Muscle of back (tissue), 13 donors: ENCODE measurements at places on chromosomes 3 and 15.
A peak's percentile ranks its signal among the peaks of the same experiment; 100 is the strongest.

- DNase-seq: no peak
Measured at GRCh38 chr15:48096813-48097212, 24.0 kb upstream of the SLC24A5 start.

DNA sequence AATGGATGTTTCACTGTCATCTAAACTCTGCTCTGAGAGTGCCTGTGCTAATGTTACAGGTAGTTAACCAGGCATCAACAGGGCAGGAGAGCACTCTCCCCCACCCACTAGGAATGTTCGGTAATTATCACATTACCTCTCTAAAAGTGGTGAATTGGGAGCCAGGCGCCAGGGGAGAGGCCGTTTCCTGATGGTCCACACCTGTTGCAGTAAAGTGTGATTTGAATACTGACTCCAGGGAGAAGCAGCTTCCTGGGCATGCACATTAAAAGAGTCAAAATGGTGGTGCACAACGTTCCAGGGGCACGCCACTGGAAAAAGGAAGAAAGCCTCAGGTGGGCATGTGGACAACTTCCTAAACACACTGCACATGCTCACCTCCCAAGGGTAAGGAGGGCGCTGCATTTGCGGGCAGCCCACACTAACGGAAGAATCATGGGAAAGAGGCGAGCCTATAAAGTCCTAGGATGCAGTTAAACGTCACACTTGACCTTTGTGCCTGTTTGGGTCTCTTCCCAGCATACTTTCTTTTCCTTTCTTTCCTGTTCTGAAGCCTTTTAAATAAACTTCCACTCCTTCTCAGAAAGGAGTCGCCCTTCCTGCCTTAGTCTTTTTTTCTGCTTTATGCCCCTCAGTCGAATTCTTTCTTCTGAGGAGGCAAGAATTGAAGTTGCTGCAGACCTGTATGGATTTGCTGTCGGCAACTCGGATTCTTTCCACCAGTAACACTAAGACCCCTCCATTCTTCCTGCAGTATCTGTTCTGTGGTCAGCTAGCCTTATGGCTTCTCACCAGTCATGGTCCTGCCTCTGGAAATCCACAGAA is 28.9 kb upstream of the GPD1L start:
- DNase-seq: no peak

GRCh38 chr3:20849975-20850374 is 664.0 kb upstream of the SGO1 start:
- DNase-seq: no peak

GRCh38 chr3:54223063-54223462 is 100.7 kb downstream of the CACNA2D3 start:
- DNase-seq: no peak

GRCh38 chr3:149466192-149466591 is 8.3 kb upstream of the TM4SF4 start:
- no peak for DNase-seq

- no peak for DNase-seq
Measured at GRCh38 chr15:77992356-77993222, 84.9 kb downstream of the TBC1D2B start.

- no peak for DNase-seq
Measured at GRCh38 chr3:183073839-183074238, 25.5 kb downstream of the MCCC1 start.

- DNase-seq: no peak
Measured at GRCh38 chr3:58104712-58105111, 96.5 kb downstream of the FLNB start.

DNA sequence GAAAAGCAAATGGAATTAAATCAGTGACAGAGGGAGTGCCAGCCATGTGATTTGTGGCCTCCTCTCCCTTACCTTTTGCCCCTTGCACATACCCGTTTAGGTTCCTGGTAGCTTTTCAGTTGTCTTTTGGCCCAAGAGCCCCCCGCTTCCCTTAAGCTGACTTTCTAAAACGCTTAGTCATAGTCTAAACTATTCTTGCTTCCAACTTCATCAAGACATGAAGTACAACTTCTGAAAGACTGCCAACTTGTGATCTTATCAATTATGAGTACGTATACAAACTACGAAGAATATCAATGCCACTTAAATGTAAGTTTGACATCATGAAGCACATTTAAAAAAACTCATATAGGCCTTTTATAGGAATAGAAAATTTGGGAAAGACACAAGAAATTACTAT is 61.9 kb downstream of the EIF3J start:
- no peak for DNase-seq

DNA sequence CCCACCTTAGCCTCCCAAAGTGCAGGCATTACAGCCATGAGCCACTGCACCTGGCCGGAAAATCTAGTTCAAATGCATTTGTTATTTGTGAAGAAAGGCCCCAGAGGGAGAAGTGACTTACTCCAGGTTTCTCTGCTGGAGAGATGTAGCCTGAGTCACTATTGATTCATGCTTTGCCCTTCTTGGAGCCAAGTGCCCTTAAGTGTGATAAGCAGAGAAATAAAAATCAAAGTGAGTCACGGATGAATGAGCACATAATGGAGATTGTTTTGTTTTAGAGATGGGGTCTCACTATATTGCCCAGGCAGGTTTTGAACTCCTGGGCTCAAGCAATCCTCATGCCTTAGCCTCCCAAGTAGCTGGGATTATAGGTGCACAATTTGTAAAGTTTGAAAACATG is 33.1 kb downstream of the CDC25A start:
- DNase-seq: no peak

- peak; percentile 90 for DNase-seq
Measured at GRCh38 chr15:55588070-55588814, at the start of gene PYGO1. TSS of gene PYGO1 (minus strand) at chr15:55588345. CDS start at chr15:55587883, 462 bp downstream.

DNA sequence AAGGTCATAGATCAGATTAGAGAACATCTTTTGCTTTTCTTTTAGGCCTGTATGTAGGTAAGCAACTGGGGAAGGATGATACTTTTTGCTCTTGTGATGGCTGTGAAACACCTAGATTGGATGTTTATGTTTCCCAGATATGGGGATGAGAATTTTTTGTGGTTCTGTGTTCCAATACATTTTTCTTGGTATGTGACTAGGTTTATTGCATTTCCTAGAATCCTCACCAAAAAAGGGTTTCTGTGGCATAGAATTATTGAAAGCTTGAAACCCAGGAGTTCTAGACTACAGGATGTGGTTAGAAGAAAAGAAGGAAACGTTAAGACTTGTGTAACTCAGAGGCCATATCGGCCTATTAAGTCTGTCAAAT is 25.8 kb downstream of the OXNAD1 start:
- DNase-seq: no peak

GRCh38 chr3:158443632-158444031 is 127.4 kb upstream of the MLF1 start:
- DNase-seq: no peak

GRCh38 chr15:56199038-56199437 is 44.6 kb downstream of the RFX7 start:
- DNase-seq: no peak

GRCh38 chr3:36124118-36124796 is 256.0 kb upstream of the STAC start:
- DNase-seq: peak; percentile 22

DNA sequence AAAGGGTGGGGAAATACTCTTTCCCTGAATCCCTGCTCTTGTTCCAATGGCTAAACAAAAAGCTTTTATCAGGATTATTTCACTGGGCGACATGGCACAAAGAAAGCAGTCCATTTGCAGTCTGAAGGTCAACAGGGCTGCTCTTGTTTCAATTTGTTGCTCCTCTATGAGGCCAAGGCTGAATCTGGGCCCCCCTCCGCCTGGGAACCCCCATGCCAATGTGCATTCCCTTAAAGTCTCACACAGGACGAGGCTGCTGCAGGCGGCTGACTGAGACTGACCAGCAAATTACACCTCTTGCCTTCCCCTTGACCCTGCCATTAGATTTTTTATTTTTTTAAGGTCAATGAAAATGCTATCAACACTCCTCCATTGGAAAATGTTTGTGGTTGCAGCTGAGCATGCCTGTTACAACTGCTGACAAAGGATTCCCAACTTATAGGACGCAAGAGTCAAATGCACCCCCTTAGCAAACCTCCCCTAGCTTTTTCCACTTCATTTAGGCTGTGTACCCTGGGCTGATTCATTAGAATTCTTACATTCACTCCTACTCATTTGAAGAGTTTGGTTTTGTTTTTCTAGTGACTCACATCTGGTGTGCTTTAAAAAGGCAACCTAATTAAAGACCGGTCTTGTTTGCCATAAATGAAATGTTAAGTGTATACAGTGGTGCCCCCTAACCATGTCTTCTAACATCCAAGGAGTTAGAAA is 60.8 kb upstream of the ARHGEF3 start:
- DNase-seq: no peak

GRCh38 chr3:150073513-150073912 is 102.8 kb upstream of the PFN2 start:
- DNase-seq: no peak

GRCh38 chr3:196643201-196643749 is 3.8 kb downstream of the NRROS start:
- DNase-seq: no peak

- no peak for DNase-seq
Measured at GRCh38 chr3:170244576-170244975, 22.4 kb downstream of the PRKCI start.

- DNase-seq: no peak
Measured at GRCh38 chr15:87215100-87215499, 1041.4 kb downstream of the NTRK3 start.

DNA sequence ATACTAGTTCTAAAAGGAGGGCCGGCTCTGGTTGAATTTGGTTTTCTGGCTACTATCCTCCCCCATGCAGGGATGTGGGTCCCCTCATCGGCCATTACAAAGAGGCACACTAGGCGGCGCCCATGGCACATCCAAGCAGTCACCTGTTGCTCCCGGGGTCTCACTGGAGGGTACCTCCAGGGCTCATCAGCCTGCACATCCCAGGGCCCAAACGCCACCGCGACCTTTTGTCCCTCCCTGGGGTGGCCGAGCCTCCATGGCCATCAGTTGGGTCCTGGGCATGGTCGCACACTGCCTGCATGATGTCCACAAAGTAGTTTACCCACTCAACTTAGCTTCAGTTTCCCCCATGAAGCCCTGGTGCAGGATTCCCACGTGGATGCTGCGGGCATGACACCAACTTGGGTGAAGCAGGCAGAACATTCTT is 28.3 kb downstream of the IDH3A start:
- DNase-seq: peak; percentile 4

DNA sequence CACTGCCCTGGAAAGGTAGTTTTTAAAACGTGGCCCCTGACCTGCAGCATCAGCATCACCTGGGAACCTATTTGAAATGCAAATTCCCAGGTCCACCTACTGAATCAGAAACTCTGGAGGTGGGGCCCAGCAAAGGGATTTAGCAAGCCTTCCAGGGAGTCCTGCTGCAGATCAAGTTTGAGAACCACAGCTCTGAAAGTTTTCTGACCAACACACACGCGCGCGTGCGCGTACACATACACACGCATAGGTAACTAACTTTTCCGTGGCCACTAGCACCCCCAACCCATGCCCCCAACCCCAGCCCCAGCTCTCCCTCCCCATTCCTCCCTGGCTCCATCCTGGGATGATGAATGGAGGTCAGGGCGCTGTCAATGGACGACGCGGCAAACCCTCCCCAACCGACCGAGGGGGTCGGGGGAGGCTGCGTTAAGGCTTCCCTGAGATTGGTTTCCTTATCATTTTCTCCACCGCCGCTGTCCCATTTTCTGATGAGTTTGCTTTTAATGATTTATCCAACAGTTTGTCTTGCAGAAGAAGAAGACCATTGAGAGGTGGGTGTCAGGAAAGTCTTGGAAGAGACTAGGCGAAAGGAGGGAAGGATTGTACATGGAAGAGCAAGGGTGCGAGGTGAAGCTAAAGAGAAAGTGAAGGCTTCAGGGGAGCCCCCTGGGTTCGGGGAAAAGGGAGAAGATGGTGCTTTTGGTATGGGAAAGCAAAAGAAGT is 590 bp upstream of the BOC start:
- no peak for DNase-seq

GRCh38 chr3:85384372-85384771 is 425.6 kb downstream of the CADM2 start:
- no peak for DNase-seq

GRCh38 chr3:18778598-18778997 is 353.5 kb upstream of the SATB1 start:
- DNase-seq: no peak

DNA sequence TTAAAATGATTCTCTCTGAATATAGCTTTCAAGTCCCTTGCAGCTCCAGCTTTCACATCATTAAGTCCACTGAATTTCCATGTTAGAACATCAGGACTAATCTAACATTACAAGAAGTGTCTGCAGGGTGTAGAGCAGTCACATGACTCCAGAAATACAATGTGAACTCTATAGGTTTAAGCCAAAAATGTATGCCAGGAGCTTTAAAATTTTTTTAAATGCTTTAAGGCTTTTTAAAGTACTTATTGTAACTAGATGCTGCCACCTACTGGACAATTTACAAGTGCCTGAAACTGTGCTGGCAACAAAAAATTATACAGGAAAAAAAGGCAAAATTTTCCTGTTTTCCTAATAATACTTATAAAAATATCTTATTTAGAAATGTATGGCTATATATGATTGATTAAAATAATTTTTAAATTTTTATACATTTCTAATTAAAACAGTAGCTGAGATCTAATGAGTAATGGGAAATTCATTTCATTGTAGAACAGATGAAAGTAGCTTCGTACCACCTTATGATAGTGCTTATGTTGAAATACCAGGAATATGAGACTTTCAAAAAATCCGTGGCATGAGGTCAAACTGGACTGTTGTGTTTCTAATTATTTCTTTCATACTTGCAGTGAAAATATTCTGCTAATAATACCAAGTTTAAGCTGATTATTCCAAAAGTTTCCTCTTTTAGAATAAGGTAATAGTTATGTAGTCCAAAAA is 25.7 kb downstream of the FSIP1 start:
- peak; percentile 65 for DNase-seq

- no peak for DNase-seq
Measured at GRCh38 chr15:66288551-66289185, 4.7 kb upstream of the DIS3L start.

DNA sequence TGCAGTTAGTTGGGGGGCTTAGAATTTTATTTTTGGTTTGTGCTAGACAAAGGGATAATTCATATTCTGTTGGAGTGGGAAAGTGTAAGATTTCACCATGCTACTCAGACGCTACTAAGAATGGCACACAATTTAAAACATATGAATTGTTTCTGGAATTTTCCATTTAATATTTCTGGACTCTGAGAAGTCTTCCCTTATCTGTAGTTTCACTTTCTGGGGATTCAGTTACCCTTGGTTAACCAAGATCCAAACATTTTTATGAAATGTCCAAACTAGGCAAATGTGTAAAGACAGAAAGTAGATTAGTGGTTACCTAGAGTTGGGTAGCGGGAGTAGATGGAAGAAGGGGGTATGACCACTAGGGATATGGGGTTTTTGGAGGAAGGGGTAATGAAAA is 53.1 kb downstream of the TCF12 start:
- DNase-seq: no peak

DNA sequence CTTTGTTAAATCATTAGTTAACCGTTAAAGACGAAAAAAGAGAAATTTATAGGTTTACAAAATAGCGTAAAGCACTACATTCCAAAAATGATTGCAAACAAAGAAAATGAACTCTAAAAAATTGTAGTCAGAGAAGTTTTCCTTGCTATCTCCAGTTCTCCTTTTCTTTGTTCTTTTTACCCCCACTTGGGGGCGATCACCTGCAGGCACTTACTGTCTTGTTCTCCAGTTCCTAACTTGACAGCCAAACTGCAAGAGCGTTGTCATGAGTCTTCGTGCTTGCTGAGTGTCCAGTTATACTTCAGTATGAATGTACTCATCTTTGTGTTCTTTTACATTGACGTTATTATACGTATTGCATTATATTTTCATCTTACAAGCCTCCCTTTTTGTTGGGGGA is 54.5 kb downstream of the CHD2 start:
- no peak for DNase-seq

- DNase-seq: no peak
Measured at GRCh38 chr3:133460809-133461208, 61.0 kb downstream of the BFSP2 start.
